ENCODE measurements at places on chromosomes 16 and 17.
A peak's percentile ranks its signal among the peaks of the same experiment; 100 is the strongest.

DNA sequence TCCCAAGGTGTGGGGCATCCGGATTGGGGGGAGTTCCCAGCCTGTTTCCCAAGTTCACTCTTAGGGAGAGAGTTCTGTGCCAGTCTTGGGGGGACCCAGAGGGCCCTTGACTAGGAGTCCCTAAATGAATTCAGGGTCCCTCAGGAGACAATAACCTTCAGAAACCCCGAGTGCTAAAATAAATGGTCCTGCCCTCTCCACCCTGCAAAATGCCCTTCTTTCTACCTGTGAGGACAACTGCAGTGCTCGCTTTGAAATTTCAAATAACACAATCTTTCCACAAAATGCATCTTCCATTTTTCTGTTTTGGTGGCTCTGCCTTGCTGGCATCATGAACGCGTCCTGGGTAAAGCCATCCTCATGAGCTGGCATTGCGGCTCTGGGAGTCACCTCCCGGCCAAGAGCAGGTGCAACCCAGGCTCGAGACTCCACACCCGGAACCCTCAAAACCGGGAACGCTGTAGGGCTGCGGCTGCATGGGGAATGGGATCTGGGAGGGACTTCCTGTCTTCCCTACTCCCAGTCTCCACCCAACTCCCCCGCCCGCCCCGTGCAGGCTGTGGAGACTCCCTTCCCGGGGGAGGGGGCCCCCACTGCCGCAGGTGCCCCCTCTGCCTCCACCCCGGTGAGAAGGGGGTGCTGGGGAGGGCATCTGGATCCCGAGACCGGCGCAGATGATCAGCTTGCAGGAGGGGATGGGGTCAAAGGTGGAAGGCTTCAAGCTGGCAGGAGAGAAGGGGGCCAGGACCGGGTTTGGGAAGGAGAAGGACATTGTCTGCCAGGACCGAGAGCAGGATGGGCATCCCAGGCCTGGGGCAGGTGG lies at the start of gene ZNF205:
ZNF205 (plus strand) TSS at position 529 of the 823 bp plus-strand sequence. CDS start 845 bp downstream, outside the sequence.
- no peak for DNase-seq

- no peak for DNase-seq
Observed at GRCh38 chr16:31507617-31507928, 618 bp downstream of the RUSF1 start.

GRCh38 chr16:52451971-52452421 lies 94.9 kb downstream of the TOX3 start:
- DNase-seq = no peak

- peak; percentile 79 for DNase-seq
Observed at GRCh38 chr17:75034236-75034908, 12.4 kb downstream of the ATP5PD start.

- no peak for DNase-seq
Observed at GRCh38 chr16:48574766-48575165, 35.2 kb downstream of the N4BP1 start.

- no peak for DNase-seq
Observed at GRCh38 chr17:29294580-29294900, 592 bp upstream of the NUFIP2 start.

GRCh38 chr17:79539944-79540705 lies 70.7 kb downstream of the RBFOX3 start:
- DNase-seq = no peak
